IMR-90 (cell line): ENCODE measurements at places on chromosomes 12 and 14.

DNA sequence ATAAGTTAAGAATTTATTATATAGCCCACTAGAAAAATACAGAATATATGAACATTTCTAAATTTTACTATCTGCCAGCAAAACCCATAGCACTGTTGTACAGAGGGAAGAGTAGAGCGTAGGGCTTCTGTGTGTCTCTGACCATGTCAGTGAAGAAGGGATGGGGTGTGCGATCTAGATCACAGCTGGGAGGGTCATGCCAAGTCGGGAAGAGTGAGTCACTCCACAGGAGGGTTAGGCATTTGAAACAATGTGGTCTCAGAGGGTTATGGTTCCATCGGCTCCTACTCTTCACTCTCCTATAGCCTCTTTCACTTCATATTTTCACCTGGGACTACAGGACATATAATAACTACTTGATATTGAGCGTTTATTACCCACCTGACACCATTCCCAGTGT is 185.1 kb upstream of the DDHD1 start:
- no peaks in the 10 kb centered on the region for H3K27me3 ChIP-seq
- no peak overlapping the region for H3K4me3 ChIP-seq
- no peak overlapping the region for H3K27ac ChIP-seq
- peak; percentile 67 for DNase-seq

DNA sequence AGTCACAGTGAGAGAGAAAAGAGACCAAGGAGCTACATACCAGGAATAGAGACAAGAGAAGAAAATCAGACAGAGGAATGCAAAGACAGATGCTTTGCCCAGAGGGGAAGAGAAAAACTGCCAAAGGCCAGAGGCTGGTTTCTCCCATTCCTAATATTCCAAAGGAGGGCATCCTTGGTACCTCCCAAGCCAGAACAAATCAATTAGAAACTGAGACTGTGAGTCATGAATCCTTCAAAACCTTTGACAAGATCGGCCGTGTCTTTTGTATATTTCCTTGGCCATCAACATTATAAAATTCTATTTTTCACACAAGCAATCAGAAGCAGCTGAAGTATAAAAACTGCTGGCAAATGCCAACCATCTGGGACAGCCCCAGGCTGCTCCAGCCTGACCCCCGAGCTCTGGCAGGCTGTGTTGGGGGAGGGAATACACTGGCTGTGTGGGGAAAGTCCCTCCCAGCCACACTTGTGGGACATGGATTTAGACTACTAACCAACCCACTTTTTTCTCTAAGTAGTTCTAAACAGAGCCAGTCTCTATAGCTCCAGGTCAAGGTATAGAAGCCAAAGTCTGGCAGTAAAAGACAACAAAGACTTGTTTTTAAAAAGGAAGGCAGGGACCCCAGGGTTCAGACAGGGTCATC is 13.7 kb downstream of the POMT2 start:
- H3K4me1 ChIP-seq: peaks cover 12% of the 10 kb centered on the region
- H3K36me3 ChIP-seq: no peaks in the 10 kb centered on the region
- H3K27ac ChIP-seq: no peak overlapping the region

DNA sequence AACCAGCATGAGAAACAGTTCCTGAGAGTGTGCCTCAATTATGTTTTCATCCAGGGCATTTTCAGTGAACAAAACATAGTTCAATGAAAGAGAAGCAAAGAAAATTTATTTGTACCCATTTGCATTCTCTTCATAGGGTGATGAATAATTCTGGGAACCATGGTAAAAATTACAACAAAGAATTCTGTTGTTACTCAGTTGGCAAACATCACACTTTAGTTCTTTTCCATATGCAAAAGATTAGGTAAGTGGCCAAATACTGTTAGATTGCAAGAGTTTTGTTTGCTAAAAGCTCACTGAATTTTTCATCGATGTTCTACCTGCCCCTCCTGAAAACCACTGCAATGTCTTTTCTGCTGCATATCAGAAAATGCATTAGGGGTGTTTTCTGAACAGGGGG is 132.4 kb upstream of the RGS6 start:
- no peak overlapping the region for H3K4me3 ChIP-seq
- no peaks in the 10 kb centered on the region for H3K27me3 ChIP-seq
- H3K36me3 ChIP-seq: no peaks in the 10 kb centered on the region
- H3K27ac ChIP-seq: peak overlapping the region; percentile 97; the same call in 1 of the 2 replicates

GRCh38 chr12:84730561-84731162 is 181.9 kb downstream of the SLC6A15 start:
- H3K4me3 ChIP-seq: no peak overlapping the region
- H3K4me1 ChIP-seq: no peaks in the 10 kb centered on the region
- H3K27me3 ChIP-seq: no peaks in the 10 kb centered on the region
- DNase-seq: no peak

- H3K4me1 ChIP-seq: no peaks in the 10 kb centered on the region
- H3K27ac ChIP-seq: no peak overlapping the region
- H3K36me3 ChIP-seq: peaks cover 11% of the 10 kb centered on the region
- DNase-seq: no peak
Measured at GRCh38 chr12:26994109-26994508, 20.1 kb downstream of the TM7SF3 start.

GRCh38 chr12:92568691-92569090 is 134.1 kb upstream of the PLEKHG7 start:
- no peak overlapping the region for H3K4me3 ChIP-seq
- H3K4me1 ChIP-seq: no peaks in the 10 kb centered on the region
- H3K27ac ChIP-seq: no peak overlapping the region
- no peaks in the 10 kb centered on the region for H3K27me3 ChIP-seq
- no peaks in the 10 kb centered on the region for H3K36me3 ChIP-seq

DNA sequence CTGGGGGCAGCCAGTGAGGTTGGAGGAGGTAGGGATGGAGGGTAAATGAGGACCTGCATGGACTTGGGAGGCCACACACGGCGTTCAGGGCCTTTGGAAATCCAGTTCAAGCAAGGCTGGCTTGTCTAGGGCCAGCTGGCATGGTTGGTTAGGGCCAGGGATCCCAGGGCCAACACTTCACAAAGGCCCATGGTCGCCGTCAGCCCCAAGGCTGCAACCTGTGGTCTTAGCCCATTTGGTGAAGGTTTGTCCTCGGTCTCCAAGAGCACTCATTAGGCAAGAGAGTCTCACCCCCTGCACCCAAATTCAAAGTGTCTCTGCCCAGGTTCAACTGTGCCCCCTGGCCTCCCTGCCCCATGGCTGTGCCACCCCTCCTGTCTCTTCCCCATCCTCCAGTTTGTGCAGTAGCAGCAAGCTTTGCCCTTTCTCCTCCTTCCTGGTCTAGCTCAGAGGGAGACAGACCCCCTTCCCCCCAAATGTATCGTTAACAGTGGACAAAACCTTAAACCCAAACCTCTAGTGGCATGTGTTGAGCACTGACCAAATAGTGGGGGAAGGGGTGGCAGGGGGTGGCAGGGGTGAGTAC is 94.1 kb downstream of the NINJ2 start:
- no peak overlapping the region for H3K27ac ChIP-seq
- peaks cover 14% of the 10 kb centered on the region for H3K4me1 ChIP-seq
- no peaks in the 10 kb centered on the region for H3K36me3 ChIP-seq
- H3K27me3 ChIP-seq: peaks cover 22% of the 10 kb centered on the region
- no peak for DNase-seq
- no peak overlapping the region for H3K4me3 ChIP-seq

- H3K27me3 ChIP-seq: no peaks in the 10 kb centered on the region
- no peak for DNase-seq
- no peaks in the 10 kb centered on the region for H3K36me3 ChIP-seq
- no peaks in the 10 kb centered on the region for H3K4me1 ChIP-seq
- no peak overlapping the region for H3K27ac ChIP-seq
Measured at GRCh38 chr14:47278233-47278842, 397.1 kb downstream of the MDGA2 start.

GRCh38 chr12:22130671-22131070 is 84.7 kb downstream of the CMAS start:
- no peaks in the 10 kb centered on the region for H3K27me3 ChIP-seq
- H3K4me3 ChIP-seq: no peak overlapping the region
- no peak overlapping the region for H3K27ac ChIP-seq
- DNase-seq: no peak
- no peaks in the 10 kb centered on the region for H3K4me1 ChIP-seq

DNA sequence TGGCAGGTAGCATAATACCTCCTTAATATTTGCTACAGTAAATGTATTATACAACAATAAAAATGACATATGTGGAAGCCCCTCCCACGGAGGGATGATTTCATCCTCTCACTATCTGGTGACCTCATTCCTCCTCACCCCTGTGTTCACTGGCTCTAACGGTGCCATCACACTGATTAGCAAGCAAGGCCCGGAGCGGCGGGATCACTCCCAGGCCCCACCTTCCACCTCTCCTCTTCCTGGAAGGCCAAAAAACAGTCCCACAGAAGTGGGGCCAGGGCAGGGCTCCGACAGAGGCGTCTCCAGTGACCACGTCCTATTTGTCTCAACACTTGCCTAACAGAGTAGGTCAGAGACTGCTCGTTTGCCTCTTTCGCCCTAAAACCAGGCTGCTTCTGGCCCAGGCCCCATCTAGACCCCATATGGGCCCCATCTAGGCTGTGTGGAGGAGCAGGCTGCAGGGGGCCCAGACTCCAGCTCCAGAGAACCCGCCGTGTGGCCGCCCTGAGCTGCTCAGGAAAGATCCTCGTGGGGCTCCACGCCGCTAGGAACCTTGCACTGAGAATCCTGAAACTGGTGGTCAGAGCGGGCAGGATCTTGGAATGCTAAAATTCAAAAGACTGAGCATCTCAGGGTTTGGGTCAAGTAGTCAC is 3.7 kb downstream of the SELPLG start:
- H3K4me3 ChIP-seq: no peak overlapping the region
- peak overlapping the region; percentile 78 for H3K27ac ChIP-seq
- H3K36me3 ChIP-seq: no peaks in the 10 kb centered on the region
- H3K4me1 ChIP-seq: peaks cover 30% of the 10 kb centered on the region
- H3K27me3 ChIP-seq: no peaks in the 10 kb centered on the region
